ENCODE measurements at places on chromosomes 6 and 20. TPM values are rescaled to one million over a fixed set of nuclear protein-coding genes. Genes with fewer than 3 reads are reported as not detected.
A peak's percentile ranks its signal among the peaks of the same experiment; 100 is the strongest.

SIRPB1 gene
- 4.9 TPM for total RNA-seq

LCA5 gene
- 10.8 TPM for total RNA-seq

SLC35B3 gene
- total RNA-seq = 13.8 TPM

- DNase-seq = no peak
Measured at GRCh38 chr6:168834801-168835200, 393.8 kb downstream of the SMOC2 start.

GABRR1 gene
- total RNA-seq = not detected

DNA sequence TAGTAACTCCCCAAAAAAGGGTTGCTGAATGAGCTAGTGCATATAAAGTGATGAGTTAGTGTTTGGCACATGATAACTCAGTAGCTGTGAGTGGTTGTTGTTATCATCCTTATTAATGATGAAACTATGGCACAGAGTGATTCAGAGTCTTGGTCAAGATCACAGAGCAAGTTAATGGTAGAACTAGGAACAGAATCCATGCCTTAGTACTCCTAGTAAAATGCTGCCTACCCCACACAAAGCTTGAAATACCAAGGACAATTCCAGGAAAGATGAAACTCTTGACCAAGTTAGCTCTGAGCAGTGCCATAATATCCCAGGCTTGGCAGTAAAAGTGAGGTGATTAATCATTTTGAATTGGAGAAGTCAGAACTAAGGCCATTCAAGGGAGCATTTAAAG lies 109.1 kb upstream of the ENPP5 start:
- DNase-seq = no peak

GRCh38 chr20:61974357-61974665 lies 91.4 kb downstream of the TAF4 start:
- DNase-seq = no peak

DNA sequence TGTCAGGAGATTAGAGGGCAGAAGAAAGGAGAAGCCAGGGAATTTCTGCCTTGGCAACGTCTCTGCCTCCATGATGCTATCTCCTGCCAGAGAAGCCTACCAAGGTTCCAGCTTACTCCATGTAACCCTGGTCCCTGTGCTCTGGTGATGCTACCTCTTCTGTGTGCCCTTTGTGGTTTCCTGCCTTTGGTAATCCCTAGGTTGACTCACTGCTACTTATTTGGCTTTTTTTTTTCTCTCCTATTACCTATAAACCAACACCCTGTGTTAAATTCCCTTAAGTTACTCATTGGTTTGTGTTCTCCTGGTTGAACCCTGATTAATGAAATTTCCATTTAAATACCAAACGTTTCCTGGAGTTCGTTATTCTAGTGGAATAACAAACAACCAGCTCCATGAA lies 527.8 kb upstream of the FLRT3 start:
- no peak for DNase-seq

DNA sequence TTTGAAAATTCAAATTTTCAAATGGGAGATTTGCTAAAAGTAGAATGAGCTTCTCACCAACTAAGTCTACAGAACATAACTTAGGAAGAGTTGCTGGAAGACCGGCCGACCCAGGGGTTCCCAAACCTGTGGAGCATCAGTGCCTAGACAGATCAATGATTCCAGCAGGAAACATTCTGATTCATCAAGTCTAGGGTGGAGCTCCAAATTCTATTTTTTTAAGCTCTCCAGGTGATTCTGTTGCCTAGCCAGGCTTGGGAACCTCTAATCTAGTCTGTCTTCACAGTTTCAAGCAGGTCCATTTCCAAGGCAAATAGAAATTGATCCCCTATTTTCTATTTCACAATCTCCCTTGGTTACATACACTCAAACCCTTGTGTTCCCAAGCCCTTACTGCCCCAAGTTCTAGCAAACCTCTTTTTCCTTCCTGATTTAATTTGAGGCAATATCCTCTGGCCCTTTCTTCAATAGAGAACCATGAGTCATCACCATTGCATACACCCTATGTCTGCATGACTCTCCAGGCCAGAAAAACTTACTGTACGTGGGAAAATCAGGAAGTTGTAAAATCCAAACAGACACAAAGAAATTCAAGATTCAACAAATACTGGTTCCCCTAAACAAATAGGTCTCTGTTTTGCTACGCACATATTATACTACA lies 8.9 kb downstream of the ATXN1 start:
- DNase-seq = no peak

- peak; percentile 59 for DNase-seq
Measured at GRCh38 chr6:158816803-158817727, 2.1 kb downstream of the EZR start.

- DNase-seq = no peak
Measured at GRCh38 chr6:70131528-70131927, 171.4 kb downstream of the COL9A1 start.

DNA sequence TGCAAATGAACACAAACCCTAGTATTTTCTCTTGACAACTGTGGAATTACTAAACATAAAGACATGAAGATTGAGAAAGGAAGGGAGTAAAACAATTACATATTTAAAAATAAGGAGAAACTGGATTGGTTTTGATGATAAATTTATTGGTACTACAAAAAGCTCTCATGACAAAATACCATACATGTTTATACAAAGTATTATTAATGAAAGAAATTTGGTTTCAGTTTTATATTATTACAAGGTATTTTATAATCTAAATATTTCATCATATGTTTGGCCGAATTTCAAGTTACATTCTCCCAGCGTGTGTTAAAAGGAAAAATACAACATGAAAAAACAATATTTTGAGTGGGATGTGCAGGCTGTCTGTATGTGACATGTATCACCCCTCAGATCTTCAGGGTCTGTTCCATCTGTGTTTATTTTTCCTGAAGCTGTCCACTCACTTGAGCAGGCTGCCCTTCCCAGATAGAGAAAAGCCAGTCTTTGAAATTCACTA lies 568.4 kb downstream of the NKAIN2 start:
- DNase-seq = no peak

- no peak for DNase-seq
Measured at GRCh38 chr20:32216179-32217142, 8.8 kb downstream of the POFUT1 start.

UNC5CL gene
- 0.76 TPM for total RNA-seq

DNA sequence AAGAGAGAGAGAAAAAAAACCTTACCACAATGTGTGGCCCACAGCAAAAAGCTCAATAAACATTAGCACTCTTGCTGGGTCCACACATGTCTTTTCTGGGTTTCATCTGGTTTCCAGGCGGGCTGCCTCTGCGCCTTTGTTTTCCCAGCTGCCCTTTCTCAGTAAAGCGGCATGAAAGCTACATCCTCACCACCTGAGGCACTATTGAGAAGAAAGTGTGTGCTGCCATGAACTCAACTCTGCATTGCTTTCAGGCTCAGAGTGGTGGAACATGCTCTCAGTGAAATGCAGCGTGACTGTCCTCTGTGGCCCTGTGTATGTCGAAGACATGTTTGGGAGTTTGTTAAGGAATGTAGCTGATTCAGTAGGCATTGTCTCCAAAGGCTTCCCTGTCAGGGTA lies 102.3 kb downstream of the LYRM2 start:
- DNase-seq = no peak

- DNase-seq = no peak
Measured at GRCh38 chr20:37841971-37842370, 61.0 kb upstream of the VSTM2L start.

GRCh38 chr20:47141350-47141921 lies 215.1 kb downstream of the ZMYND8 start:
- DNase-seq = no peak

GRCh38 chr6:157427969-157428368 lies 47.0 kb downstream of the ZDHHC14 start:
- DNase-seq = no peak

- peak; percentile 97 for DNase-seq
Measured at GRCh38 chr6:167550941-167551627, 226.2 kb downstream of the TTLL2 start.

DNA sequence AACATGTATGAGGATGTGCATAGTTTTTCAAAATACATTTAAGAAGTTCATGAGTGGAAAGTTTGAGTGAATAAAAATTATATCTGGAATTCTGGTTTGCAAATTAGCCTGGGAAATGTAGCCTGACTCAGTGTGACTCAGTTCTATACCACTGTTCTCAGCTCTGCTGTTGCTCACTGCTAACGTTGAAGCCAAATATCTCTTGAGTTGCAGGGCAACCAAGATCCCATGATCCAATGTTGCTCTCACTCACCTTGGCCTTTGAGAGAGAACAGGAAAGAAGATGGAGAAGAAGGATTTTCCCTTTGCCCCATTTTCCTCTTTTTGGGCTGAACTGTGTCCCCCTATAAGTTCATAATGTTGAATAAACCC lies 28.9 kb downstream of the PSMB9 start:
- no peak for DNase-seq

- no peak for DNase-seq
Measured at GRCh38 chr20:33309631-33310030, 26.6 kb downstream of the BPIFB1 start.

DNA sequence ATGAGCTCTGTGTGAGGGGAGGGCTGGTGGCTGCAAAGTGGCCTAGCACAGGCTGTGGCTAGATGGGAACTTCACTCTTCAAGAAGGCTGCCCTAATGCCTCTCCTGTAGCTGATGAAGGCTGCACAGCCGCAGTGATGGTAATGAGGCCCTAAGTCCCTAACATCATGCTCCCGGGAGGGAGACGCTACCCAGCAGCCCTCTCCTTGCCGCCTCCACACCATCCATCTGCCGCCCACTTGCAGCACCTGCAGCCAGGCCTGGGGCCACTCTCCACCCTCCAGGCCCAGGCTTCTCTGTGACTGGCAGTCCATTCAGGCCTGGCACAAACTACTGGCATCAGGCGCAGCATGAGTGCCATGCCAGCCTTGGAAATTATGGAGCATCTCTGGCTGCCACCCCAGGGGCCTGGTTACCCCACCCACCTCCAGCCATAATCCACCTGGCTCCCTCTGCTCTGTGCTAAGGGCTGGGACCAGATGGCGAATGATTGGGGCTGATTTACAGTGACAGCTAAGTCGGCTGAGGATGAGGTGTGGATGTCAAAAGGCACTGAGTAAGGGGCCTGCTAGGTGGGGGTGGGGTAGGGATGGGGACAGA lies 284.2 kb downstream of the LRFN2 start:
- no peak for DNase-seq

GRCh38 chr6:31663961-31664789 lies 622 bp downstream of the GPANK1 start:
- DNase-seq = peak; percentile 65

TFAP2D gene
- not detected for total RNA-seq

FABP7 gene
- not detected for total RNA-seq

TXLNB gene
- 5.0 TPM for total RNA-seq

DNA sequence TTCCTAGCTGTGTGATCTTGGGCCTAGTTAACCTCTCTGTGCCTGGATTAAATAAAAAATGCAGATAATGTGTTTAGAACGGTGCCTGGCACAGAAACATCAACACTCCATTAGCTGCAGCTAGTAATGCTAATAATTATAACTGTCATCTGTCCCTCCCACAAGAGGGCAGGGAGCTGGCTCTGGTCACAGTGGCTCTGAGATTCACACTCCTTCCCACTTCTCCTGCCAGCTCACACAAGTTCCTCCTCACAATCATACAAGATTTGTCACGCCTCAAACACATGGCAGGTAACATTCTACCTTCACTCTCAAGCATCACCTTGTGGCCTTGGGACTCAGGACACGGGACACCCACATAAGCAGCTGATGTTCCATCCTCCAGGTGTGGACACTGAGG lies 2.4 kb downstream of the ADA start:
- no peak for DNase-seq

- DNase-seq = no peak
Measured at GRCh38 chr20:19969507-19970255, 47.5 kb upstream of the NAA20 start.

DNA sequence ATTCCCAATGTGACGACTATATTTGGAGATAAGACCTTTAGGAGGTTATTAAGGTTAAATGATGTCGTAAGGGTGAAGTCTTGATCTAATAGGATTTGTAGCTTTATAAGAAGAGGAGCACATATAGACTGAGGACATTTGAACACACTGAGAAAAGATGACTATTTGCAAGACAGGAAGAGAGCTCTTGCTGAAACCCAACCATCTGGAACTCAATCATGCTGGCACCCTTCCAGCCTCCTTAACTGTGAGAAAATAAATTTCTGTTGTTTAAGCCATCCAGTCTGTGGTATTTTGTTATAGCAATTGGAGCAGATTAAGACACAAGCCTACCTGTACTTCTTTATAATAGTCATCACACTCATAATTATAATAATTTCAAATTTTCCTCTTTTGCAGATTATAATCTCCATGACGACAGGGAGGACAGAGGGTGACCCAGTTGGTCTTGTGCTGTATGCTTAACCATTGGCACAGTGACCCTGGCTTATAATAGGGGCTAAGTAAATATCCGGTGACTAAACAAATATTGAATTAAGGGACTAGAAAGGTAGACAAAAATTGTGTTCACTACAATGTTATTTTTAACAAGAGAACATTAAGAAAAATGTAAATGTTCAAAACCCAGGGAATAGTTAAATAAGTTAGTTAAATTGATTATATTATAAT lies 206.4 kb upstream of the HDDC2 start:
- DNase-seq = no peak

DNA sequence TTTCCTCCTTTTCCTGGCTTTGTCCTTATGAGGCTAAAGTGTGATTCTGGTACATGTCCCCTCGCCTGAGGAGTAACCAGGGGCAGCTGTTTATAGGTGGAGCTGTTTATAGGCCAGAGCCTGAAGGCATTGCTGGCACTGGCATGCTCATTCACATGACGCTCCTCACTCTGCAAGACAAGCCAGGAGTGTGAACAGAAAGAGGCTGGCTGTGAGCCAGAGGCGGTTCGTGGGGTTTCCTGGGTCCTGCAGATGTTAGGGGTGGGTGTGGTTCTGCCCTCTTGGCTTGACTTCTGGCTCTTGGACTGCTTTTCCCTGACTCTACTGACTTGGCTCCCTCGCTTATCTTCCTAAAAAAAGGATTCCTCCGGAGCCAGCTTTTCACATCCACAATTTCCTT lies 12.8 kb upstream of the MDFI start:
- DNase-seq = no peak

- peak; percentile 53 for DNase-seq
Measured at GRCh38 chr6:41021832-41022231, 17.2 kb downstream of the UNC5CL start.

- DNase-seq = no peak
Measured at GRCh38 chr6:97401533-97401932, 118.5 kb upstream of the MMS22L start.

DNA sequence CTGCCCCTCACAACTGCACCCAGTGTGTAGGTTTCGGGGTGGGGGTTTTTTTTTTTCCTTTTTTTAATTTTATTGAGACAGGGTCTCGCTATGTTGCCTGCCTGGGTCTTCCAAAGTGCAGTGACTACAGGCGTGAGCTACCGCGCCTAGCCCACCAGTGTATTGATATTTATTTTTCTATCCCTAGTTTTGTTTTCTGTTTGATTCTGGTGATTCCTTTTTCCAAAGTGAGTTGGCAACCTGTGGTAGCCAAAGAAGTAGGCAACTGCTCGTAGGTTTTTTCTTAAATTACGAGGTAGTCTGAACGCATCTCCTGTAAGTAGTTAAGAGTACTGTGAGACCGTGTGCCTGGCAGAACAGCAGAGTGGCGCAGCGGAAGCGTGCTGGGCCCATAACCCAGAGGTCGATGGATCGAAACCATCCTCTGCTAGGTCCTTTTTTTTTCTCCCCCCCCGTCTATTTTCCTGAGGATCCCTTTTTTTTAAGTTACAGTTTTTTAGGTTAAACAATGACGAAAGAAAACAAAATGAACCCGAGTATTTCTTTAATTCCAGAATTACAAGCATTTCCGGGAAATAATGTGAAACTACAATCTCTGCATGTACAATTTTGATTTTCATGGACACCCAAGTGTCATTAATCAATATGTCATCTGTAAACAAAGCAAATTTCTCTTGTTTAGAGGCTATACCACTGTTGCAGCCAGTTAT lies 78.7 kb upstream of the BTN3A2 start:
- DNase-seq = peak; percentile 77
